ENCODE measurements at places on chromosomes 11 and 22.

- no peak for DNase-seq
Observed at GRCh38 chr22:23591201-23591791, 11.2 kb upstream of the IGLL1 start.

DNA sequence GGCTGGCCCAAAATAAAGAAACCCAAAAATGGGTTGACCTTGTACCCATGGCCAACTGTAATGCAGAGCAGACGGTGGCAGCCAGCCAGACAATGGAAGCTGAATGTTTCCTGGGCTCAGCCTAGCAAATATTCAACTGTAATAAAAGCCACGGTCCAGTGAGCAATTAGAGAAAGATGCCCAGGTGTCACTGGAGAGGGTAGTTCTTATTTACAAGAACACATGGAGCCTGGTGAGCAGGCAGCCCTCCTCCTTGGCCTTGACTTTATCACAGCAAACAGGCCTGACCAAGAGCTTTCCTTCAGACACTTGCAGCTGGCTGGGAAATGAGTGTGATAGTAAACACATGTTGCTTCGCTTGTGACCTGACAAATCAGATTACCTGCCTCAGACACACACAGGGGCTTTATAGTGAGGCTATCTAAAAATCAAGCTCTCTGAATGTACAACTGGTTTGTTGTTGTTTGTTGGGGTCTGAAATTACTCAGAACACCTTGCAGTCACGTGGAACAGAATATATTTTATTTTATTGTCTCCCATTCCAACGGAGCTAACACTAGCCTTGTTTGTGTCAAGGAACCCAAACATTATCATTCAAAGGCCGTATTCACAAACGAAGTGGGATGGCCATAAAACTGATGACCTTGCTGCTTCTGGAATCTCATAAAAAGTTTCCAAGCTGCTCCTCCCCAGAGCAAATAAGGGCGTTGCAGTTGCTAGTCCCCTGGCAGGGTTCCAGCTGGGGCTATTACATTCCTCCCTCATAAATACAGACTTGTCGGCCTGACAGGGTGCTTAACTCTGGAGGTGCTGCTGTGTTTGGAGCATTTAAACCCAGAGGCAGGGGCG lies 161.1 kb downstream of the BBOX1 start:
- no peak for DNase-seq

- no peak for DNase-seq
Observed at GRCh38 chr11:93545566-93545965, 2.4 kb upstream of the SMCO4 start.

GRCh38 chr11:74611369-74611861 lies 19.0 kb downstream of the POLD3 start:
- no peak for DNase-seq

DNA sequence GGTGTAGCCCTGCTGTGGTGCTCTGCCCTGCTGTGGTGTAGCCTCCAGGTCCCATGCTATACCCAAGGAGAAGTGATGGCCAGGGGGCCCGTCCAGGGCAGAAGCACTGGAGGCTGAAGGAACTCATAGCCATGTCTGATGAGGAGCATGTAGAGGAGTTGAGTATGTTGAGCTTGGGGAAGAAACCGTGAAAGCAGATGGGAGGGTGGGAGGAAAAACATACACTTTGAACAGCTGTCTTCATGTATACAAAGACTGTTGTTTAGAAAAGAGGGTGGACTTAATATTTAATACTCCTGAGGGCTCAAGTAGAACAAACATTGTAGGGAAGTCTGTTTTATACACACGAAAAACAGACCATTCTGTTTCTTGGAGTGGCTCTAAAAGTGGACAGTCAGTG lies 26.6 kb upstream of the TTC12 start:
- DNase-seq: no peak

GRCh38 chr22:25025491-25026400 lies 73.2 kb downstream of the KIAA1671 start:
- DNase-seq: no peak

DNA sequence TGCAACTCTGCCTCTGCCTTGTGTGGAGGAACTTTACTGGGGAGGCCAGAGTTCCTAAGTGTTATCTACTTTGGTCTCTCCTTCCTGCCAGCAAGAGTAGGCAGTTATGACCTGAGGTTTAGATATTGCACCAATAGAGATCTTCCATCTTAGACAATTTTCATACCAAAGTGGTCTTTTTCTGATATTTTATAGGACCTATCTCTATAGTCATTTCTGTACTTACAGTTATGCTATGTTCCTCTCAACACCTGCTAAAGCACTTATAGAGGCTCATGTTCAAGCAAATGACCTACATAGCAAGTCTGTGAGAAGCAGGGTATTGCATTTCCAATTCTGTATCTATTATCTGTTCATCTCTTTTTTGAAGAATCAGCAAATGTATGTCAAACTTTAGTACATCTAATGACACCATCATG lies 80.8 kb downstream of the HORMAD2 start:
- DNase-seq: no peak

DNA sequence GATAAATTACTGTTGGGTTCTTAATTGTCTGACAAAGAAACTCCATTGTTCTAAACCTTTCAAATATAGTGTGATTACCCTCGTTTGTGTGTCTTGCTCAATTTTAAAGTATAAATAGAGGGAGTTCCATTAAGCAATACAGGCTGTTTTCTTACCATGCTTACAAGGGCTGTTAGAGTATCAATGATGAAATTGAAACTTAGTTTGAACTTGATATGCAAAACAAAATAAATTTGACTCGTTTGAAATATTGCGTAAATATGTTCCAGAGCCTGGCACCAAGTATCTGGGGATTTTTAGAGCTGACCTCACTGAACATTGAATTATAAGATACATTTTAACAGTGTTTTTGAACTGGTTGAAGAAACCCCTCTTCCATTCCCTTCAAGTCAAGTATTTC lies 31.7 kb downstream of the TEAD1 start:
- no peak for DNase-seq

DNA sequence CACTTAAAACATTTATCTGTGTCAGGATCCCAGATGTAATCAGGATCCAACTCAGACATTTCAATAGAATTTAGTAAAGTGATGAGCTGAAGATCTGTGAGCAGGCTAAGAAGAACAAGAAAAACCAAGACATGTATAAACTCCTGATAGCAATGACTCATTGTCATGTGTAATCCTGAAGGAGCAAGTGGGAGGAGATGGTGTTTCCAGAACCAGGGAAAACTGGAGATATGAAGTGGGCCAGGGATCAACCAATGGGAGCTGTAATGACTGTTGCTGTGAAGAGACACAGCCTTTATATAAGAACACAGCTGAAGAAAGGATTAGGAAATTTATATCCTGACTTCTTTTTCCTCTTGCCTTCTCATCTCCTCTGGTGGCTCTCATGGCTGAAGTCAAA lies 682.5 kb upstream of the ARHGAP42 start:
- DNase-seq: no peak

- DNase-seq: no peak
Observed at GRCh38 chr11:123796226-123796625, 9.9 kb downstream of the OR6M1 start.

GRCh38 chr11:41053894-41054293 lies 405.6 kb downstream of the LRRC4C start:
- no peak for DNase-seq

DNA sequence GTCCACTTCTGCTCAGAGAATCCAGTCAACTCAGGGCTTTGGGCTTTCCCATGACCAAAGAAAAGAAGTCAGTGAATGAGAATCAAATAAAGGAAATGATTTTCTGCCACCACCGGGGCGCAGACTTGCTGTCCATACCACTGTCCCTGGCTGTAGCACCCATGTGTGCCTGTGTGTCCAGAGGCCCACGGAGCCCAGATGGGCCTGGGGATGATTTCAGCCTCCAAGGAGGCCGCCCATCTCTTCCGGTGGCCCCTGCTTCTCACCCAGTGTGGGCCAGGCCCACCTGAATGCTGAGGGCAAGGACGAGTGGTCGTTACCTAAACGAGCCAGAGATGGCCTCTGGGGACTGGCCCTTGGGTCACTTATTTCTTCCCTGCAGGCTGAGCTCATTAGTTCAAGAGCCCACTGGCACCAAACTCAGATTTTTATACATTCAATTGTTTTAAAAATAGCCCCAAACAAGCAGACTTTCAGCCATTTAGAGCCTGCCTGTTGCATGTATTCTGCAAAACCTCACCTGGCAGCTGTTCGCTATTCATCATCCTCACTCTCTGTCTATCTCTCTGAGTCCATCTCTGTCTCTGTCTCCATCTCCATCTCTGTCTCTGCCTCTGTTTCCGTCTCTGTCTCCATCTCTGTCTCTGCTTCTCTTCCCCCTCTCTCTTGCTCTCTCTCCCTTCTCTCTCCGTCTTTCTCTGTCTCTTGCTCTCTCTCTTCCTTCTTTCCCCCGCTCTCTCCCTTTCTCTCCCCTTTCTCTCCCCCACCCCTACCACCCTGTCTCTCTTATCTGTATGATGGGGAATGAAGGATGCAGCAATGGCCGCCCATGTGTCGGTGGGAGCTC lies 24.2 kb downstream of the KRTAP5-5 start:
- DNase-seq: no peak

GRCh38 chr11:19181531-19182261 lies 20.1 kb downstream of the CSRP3 start:
- DNase-seq: no peak

DNA sequence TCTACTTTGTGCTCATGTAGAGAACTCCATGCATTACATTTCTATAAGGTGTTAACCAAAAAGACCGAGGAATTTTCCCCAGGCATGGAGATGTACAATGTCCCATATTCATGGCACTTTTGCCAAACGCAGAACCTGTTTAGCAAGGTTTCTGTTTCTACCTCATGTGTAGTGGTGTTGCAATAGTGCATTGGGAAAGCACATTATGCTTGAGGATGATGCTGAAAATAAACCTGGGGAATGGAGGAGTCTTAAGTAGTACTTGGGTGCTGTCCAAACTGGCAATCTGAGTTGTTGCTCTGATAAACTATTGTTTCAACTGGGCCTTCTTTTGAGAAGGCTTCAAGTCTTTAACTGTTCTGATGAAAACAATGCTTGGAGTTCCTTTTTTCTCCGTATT lies 11.5 kb upstream of the MUC15 start:
- no peak for DNase-seq

DNA sequence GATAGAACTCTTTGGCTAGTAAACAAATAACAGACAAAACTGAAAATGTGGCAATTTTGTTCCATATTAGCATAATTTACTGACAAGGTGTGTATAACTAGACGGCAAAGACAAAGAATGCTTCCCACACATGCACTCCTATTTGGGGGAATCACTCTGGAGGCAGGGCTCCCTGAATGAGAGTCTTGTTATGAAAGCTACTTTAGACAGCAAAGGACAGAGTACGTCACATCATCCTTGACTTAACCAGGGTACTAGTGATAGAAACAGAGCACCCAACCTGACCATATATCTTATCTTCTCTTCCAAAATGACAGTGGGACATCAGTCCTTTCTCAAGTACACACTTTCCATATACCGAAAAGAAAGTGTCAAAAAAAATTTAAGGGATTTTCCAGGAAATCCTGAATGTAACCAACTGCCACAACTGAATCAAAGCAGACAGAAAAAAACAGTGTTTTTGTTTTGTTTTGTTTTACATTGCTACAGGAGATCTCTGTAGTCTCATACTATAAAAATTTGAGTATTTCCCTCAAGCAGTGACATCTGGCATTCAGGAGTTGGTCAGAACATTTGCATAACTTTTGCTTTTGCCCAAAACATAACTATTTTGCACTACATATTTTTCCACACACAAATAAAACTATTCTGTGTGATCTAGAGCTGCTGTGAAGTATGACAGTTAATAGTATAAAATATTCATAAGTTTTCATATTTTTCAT lies 98.9 kb downstream of the ARHGAP20 start:
- DNase-seq: no peak

- DNase-seq: no peak
Observed at GRCh38 chr11:67640758-67641337, 1.3 kb upstream of the TBX10 start.
